ENCODE measurements at places on chromosomes 5 and 9.

- no peak for DNase-seq
Measured at GRCh38 chr5:161676103-161676502, 9.4 kb upstream of the GABRA6 start.

DNA sequence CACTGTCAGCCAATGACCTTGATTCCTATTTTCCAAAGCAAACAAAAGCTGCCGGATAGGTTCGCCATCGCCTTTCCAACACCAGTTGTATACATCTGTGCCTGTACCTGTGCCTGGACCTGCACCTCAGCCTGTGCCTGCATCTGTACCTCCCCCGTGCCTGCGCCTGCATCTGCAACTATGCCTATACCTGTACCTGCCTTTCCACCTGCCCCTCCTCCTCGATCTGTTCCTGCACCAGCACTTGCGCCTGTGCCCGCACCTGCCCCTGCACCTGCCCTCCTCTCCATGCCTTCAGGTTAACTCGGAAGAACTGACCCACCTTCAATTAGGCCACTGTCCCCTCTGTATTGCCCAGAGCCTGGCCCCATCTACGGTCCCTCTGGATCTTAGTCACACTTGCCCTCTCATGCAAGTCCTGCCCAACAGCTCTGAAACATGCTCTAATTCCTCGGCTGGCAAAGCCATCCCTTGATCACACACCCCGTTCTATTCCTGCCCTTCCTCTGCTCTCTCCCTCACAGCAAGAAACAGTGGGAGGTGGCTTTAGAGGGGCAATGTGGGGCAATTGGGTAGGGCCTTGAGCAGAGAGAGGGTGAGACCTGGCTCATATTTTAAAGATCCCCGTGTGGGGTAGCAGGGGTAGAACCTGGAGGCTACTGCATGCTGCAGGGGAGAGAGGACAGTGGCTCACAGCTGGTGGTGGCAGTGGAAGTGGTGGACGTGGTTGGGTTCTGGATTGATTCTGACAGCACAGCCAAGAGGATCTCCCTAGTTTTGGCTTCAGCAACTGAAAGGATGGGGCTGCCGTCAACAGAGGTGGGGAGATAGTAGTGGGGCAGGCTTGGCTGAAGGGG, 59.6 kb upstream of the PHYKPL start:
- DNase-seq: no peak

GRCh38 chr5:56415356-56415765, 182.2 kb upstream of the ANKRD55 start:
- DNase-seq: no peak

GRCh38 chr5:94316916-94317838, 301.2 kb downstream of the KIAA0825 start:
- no peak for DNase-seq

DNA sequence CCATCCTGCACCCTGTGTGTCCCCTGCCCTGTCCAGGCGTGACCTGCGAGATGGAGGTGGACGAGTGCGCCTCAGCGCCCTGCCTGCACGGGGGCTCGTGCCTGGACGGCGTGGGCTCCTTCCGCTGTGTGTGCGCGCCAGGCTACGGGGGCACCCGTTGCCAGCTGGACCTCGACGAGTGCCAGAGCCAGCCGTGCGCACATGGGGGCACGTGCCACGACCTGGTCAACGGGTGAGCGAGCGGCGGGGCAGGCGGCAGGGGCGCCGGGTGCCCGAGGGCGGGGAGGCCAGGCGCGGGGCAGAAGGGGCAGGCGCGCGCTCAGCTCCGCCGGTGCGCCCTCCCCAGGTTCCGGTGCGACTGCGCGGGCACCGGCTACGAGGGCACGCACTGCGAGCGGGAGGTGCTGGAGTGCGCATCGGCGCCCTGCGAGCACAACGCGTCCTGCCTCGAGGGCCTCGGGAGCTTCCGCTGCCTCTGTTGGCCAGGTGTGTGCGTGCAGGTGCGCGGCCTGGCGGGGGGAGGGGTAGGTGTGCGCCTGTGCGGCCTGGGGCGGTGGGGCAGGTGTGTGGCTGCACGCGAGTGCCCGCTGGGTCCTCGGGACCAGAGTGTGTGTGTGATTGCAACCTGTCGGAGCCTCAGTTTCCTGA, 10.0 kb downstream of the CRB2 start:
- no peak for DNase-seq

- no peak for DNase-seq
Measured at GRCh38 chr5:177188775-177189174, 55.2 kb downstream of the NSD1 start.

DNA sequence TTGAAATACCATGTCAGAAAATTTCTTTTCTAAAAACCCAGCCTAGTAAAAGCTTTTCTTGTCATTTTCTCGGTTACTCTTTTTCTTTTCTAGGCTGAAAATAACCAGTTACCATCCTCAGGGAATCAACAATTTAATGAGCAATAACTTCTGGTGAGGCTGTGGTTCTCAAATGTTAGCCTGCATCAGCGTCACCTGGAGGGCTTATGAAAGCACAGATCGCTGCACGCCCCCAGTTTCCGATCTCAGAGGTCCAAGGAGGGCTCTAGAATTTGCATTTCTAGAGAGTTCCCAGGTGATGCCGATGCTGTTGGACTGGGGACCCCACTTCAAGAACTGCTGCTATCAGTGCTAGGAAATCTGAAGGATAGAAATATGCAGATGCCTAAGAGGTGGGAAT, 28.9 kb upstream of the TLE1 start:
- no peak for DNase-seq

GRCh38 chr5:170701334-170701733, 82.2 kb upstream of the GABRP start:
- DNase-seq: no peak

DNA sequence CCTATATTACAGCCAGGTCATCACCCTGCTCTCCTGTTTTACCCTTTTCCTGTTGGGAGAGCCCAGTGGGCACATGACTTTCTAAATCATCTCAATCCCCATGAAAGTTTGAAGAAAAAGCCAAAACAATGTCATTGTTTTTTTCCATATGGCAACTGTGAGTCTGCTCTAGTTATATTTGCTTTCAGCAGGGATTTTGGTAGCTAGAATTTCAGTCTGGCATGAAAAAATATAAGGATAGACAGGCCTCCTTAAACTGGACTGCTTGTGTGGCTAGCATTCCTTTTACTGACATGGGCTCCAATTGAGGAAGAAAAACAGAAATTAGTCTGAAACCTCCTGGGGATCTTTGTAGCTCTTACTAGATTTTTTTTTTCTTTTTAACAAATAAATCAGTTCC, 25.6 kb downstream of the MOCS2 start:
- DNase-seq: no peak

- no peak for DNase-seq
Measured at GRCh38 chr5:156137071-156137869, 189.7 kb upstream of the SGCD start.

DNA sequence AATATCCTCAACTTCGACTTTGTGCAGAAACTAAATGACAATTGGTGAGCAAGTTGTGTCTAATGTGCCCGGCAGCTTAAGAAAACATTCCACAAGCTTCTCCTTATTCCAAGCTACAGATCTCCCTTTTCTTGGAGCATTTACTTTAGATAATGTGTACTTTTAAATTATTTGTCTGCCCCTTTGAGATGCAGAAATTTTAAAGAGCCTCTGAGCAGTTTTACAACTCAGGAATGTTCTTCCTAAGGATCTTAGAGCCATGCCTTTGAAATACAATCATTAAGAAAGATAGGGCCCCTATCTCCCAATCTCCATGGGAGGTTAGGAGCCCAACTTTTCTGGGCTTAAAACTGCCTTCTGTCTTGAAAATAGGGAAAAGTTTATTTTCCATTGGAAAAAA, 723.7 kb upstream of the COX7C start:
- no peak for DNase-seq
